ENCODE measurements at places on chromosomes 4 and X.

- no peak for DNase-seq
Observed at GRCh38 chrX:49231333-49232000, 1.7 kb downstream of the CACNA1F start.

- no peak for DNase-seq
Observed at GRCh38 chr4:98994474-98995182, 893 bp upstream of the METAP1 start.

DNA sequence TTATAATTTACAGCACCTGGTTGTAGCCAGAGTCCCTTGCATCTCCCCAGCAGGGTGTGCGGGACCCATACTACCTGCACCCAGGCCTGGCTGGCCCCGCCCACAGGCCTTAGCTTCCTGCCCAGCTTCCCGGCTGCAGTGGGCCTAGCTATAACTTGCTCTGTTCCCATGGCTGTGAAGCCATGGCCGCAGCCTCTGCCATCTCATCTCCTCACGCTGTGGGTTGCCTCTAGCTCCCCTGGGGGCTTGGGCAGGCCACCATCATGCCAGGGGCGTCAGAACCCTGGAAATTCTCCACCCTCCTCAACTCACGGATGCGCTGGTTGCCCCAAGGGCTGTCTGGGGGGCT is 26.1 kb upstream of the SORBS2 start:
- DNase-seq = no peak

DNA sequence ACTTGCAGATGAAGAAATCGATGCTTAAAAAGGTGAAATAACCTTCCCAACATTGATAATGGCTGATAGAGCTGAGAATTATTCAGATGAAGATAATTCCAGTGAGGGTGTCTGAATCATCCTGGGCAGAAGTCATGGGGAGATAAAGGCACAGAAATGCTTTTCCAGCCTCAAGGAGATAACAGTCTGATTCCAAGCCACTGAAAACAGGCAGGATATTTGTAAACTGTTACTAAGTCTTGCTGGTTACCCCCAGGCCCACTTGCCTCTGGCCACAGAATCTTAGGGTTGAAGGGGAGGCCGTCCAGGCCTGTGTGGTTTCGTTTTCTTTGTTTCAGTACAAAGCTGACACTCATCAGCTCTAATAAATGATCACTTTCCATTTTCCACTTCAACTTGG is 158.5 kb downstream of the SH3KBP1 start:
- DNase-seq = no peak

DNA sequence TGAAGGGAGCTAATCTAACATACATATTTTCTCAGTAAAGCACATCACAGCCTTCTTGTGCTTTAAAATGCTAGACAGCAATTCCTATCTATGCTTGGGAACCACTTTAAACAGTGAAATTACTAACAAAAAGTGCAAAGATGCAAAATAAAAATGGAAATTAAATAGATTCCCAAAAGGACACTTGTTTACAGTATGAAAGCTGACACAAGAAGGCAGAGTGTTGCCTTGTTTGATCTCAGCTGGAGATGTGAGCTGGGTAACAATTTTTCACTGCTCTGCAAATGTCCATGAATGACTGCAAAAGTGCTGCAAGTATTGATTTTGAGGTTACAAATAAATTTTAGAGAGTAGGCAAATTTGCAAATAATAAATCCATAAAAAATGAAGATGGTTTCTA is 22.3 kb downstream of the GRIA2 start:
- no peak for DNase-seq
